ENCODE measurements at places on chromosomes 3 and 15.

DNA sequence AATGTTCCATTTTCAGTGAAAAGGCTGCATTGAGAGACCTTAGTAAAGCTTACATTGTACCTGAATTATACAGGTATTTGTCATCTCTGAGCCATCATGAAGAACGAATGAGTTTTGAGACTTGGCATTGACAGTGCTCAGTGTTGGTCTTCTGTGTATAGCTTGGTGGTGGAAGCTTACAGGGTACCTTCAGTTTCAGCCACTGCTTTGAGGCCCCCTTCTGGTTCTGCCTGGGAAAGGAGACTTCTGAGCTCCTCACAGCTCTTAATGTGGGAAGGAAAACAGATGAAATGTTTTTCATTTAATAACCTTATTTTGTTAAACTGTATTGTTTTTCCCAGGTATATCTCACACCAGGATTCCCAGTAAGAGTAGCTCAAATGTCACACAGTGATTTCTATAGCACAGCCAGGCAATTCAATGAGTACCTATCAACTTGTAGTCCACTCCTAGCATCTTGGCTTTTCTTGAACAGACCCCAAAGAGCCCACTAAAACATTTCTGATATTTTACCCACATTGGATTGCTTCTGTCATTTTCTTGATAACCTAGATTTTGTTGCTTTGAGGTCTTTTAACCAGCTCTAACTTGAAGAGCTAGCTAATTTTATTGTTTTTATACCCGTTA is 5.6 kb downstream of the SERPINI1 start:
- DNase-seq: peak; percentile 59

- no peak for DNase-seq
Observed at GRCh38 chr15:58931987-58932588, 1.4 kb downstream of the SLTM start.

DNA sequence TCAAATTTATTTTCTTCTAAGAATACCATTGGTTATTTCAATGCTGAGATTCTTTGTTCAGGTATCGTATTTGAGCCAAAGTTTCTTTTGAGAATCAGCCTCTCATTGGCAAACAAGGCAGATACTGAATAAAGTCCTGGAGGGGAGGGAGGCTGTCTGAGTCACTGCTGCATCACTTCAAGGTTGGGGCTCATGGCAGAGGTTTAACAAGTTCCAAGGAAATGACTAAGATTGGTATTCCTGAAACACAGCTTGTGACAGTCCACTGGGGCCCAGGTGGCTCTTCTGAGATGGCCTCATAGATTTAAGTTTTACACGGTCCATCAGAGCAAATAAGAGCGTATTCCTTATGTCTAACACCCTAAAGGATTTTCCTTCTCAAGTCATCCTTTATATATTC is 213.8 kb upstream of the STAC start:
- no peak for DNase-seq

- no peak for DNase-seq
Observed at GRCh38 chr3:102571720-102572384, 137.0 kb downstream of the ZPLD1 start.

DNA sequence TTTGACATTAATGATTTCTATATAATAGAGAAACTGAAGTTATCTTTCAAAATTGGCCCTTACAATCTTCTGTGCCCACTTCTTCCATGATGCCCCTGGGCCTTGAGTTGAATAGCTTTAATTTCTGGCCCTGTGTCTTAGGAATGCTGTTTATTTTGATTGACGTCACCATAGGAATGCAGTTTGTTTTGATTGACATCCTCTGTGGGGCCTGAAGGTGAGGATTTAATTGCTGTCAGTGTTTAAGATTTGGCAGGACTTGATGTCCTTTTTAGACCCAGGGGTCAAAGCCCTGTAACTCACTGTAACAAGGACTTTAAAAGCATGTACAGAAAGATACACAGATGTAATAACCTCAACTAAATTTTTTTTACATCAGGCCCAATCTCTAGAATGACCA is 83.3 kb downstream of the GLDN start:
- DNase-seq: no peak

GRCh38 chr3:146178006-146178689 is 17.2 kb upstream of the PLOD2 start:
- no peak for DNase-seq

GRCh38 chr15:64010719-64011118 is 35.6 kb downstream of the DAPK2 start:
- DNase-seq: no peak

DNA sequence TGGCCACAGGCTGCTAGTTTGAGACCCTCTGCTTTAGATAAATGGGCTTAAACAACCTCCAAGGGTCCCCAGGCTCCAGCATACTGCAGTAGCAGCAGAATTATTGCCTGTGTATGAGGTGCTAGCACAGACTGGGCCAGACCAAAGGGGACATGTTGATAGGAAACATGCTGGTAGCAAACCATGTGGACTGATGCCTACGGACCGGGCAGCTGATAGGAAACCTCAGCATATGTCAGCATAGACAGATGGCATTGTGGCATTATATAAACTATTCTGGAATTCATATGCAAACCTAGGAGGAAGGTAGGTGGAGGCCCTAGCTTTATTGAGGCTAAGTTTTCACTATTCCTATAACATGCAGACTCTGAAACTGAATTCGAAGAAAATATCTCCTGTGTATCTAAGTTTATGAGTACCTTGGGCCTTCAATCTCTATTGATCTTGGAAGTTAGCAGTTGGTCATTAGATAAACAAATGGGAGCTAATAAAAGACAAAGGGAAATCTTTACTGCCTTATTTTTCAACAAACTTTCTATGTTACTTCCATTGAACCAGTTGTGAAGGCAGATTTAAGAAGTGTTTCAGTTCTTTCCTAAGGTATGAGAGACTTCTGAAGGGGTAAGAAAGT is 1.7 kb upstream of the HGD start:
- no peak for DNase-seq

GRCh38 chr15:66147440-66147839 is 106.1 kb downstream of the MEGF11 start:
- DNase-seq: no peak

- DNase-seq: peak; percentile 46
Observed at GRCh38 chr3:53230041-53230621, 25.7 kb downstream of the TKT start.

DNA sequence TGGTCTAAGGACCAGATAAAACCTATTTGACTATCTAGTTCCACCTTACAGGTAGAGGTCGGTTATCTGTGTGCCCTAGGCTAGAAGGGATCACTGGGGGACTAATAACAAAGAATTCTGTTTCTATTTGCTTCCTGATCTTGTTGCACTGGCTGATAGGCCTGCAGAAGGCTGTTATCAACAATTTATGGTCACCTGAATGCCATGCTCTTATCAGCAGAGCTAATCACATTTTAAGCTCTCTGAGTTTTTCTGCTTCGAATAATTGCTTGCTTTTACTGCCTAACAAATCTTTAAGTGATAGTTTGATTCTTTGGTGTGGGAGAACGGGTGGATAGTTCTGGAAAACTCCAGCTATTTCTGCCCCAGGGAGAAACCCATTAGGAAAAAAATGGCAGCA is 263.1 kb downstream of the PDZRN3 start:
- DNase-seq: no peak

- DNase-seq: no peak
Observed at GRCh38 chr3:95356764-95357501, 1294.1 kb downstream of the NSUN3 start.

DNA sequence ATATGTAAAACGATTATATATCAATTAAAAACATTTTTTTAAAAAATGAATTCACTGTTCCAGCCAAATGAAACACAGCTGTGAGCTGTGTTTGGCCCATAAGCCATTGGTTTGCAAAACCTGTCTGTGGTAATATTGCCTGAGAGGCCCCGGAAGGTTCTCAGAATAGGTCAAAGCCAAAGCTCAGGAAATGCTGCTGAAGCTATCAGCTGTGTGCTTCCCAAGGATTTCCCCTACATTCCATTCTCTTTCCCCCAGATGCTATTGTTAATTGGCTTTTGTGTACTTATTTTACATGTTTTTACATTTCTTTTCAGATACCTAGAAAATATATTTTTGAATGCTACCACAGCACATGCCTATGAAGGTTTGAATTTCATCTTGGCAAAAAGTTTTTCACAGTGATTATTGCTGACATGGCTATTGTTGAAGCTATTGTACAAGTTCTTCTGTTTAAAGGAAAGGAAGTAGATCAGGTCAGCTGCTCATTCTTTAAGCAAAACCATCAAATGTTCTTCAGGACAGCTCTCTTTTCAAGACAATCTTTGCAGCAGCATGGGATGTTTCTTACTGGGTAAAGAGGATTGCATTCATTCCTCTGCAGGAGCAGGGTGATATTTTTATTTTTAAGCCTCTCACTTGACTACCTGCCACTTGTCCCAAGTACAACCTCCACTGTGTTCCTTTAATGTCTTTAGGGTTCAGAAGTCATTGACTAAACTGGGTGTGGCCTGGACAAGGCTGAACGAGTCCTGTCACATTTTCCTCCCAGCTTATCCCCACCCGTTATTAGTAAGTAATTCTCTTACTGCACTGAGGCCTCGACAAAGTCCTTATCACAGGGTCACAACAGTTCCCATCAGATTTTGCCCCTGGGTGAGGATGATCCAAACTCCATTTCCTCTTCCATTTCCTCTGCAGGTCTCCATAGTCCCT is 26.3 kb upstream of the BNC1 start:
- no peak for DNase-seq

DNA sequence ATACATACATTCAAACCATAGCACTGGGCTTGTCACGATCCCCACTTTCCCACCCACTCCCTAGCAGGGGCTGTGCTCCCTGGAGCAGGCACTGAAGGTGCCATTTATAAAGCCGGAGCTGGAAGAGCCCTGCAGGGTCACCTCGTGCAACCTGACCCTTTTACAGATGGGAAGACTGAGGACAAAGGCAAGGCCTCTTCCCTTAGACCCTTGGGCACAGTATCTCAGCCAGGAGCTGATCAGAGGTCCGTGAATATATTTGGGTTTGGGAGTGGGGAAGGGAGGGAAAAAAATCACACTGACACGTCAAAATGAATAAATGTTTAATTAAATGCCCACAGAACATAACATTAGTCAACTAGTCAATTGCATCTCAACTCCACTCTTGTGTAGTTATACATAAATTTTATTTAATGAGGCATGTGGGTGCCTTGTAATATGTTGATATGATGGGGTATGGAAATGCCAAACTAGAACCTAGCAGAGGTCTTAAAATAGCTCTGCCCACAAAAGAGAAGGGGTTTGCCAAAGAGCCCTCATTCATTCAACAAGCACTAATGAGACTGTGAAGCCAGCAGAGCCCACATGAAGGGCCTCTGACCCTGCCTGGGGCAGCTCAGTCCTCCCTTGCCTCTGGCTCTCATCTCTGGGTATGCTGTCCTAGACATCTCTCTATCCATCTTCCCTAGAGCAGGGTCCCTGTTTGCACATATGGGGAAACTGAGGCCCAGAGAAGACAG is 119.4 kb downstream of the NUP210 start:
- no peak for DNase-seq

- no peak for DNase-seq
Observed at GRCh38 chr15:29289173-29289572, 19.6 kb upstream of the NSMCE3 start.

- no peak for DNase-seq
Observed at GRCh38 chr15:63968700-63969099, 77.6 kb downstream of the DAPK2 start.
